Fibroblast of skin of left quadriceps (primary cell): ENCODE measurements at places on chromosomes 16 and 17.
A peak's percentile ranks its signal among the peaks of the same experiment; 100 is the strongest.

DNA sequence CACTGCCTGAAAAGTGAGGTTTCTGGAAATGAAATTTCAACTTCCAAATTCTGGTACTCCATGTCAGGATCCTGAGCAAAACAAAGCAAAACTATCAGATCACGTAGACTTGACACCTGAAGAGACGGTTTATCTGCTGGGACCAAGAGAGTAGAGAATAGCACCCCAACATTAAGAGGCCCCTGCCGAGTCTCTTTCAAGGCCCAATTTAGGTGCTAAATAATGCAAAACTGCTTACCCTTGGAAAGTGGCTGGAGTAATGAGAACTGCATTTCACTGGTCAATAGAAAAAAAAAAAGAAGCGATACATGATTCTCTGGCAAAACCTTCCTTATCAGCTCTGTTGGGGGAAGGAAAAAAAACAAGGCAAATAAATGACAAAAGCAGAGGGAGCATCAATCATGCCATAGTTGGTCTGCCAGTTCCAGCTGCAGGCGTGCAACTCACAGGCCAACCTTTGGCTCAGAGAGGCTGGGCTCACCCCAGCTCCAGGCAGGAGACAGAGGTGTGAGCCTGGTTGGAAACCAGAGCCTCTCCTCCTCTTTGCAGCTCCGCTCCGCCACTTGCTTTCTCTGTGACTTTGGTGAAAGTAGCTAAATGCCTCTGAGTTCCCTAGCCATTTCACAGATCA lies 595.2 kb downstream of the TOX3 start:
- no peak for DNase-seq

DNA sequence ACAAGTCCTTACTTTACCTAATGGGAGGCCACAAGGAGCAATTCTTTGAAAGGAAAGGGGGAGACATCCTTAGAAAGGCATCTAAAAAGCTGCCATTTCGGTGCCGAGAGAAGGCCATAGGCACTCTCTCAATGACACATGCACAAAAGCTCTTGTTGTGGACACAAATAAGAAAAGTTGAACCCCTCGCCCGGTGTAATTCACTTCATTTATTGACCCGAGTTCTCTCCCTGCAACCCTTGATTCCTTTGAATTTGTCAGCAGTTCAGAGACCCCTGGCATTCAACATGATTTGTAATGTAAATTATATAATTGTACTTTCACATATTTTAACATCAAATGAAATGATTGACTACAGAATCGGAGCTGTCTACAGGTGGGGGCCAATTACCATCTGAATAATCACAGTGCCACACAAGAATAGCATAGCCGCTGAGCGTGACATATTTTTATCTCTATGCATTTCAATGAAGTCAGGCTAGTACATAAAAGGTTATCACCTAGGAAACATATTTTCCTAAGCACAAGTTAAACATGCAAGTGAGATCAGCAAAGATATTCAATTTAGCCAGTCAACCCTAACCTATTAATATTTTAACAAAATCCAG lies 66.7 kb downstream of the IRX6 start:
- DNase-seq: no peak

DNA sequence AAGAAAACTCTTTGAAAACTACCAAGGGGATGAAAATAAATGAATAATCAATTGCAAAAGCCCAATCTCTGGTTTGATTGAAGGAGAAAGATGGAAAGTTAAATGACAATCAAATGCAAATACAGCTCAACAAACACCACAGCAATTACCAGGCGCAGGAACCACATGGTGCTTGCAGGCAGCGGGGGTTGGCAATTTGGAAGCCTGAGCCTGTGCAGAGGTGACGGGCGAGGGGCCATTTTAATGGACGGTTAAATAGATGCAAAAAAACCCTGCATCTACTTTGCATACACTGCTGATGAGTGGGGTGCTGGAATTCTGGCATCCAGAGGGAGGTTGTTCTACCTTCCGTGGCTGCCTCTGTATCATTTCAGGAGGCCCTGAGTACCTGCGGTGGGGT lies 4.8 kb upstream of the SEZ6 start:
- no peak for DNase-seq

- no peak for DNase-seq
Observed at GRCh38 chr16:31467151-31467773, 4.7 kb upstream of the TGFB1I1 start.

DNA sequence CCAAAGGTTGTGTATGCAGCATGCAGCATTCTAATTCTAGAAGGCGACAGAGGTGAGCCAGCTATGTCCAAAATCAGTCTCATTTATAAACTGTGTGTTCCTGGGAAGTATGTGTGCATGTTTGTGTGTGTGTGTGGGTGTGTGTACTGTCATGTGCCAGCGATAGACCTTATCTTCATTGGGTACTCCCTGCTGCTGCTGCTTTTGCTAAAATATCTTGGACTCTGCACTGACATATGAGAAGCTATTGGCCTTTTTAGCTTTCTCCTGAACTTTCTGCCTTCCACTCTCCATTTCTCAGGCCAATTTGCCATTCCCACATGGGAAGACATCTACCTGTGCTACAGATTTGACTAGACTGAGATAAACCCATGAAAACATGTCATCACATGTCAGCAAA lies 2.0 kb upstream of the LPO start:
- DNase-seq: no peak

- no peak for DNase-seq
Observed at GRCh38 chr17:19874256-19874655, 6.5 kb upstream of the ULK2 start.

- DNase-seq: no peak
Observed at GRCh38 chr16:54344646-54345630, 58.4 kb upstream of the IRX3 start.

DNA sequence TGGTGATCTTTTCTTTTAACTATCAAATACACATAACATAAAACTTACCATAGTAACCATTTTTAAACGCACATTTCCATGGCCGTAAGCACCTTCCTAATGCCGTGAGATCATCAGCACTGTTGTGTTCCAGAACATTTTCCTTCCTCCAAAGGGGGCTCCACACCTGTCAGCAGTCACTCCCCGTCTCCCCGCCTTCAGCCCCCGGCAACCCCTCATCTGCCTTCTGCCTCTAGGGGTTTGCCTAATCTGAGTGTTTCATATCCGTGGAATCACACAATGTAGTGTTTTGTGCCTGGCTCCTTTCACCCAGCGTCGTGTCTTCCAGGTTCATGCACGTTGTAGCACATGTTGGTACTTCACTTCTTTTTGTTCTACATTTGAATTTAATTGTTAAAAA lies 350.1 kb upstream of the TNRC6C start:
- DNase-seq: no peak

GRCh38 chr17:27496971-27497370 lies 40.7 kb downstream of the KSR1 start:
- no peak for DNase-seq

GRCh38 chr17:61368832-61369450 lies 30.7 kb upstream of the TBX2 start:
- DNase-seq: no peak

- DNase-seq: no peak
Observed at GRCh38 chr17:7124923-7125322, 10.3 kb upstream of the ASGR2 start.

DNA sequence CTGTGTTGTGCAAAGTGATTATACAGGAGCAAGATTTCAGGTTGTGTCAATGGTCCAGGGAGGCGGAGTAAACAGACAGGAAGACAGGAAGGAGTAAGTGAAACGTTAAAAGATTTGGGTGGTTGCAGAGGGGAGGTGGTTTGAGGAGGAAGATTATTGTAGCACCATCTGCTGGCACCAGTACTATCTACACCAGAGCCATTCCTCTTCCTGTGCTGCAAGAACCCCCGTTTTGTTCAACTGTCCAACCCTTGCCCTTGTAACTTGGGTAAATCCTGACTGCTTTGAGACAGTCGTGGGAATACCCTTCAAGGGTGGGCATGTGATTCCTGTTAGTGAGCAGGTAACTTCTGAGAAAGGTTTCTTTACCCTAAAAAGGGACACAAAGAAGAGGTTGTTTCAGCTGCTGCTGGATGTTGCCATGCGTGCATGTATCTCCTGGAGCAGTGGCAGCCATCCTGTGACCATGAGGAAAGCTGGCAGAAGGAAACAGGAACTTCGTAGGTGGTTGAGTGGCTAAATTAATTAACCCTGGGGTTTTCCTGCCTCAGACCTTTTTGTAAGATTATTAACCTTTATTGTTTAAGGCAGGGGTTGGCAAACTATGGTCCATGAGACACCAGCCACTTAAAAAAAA lies 124.1 kb downstream of the PRKCA start:
- DNase-seq: no peak

- DNase-seq: no peak
Observed at GRCh38 chr17:43616421-43616820, 45.3 kb downstream of the MEOX1 start.

DNA sequence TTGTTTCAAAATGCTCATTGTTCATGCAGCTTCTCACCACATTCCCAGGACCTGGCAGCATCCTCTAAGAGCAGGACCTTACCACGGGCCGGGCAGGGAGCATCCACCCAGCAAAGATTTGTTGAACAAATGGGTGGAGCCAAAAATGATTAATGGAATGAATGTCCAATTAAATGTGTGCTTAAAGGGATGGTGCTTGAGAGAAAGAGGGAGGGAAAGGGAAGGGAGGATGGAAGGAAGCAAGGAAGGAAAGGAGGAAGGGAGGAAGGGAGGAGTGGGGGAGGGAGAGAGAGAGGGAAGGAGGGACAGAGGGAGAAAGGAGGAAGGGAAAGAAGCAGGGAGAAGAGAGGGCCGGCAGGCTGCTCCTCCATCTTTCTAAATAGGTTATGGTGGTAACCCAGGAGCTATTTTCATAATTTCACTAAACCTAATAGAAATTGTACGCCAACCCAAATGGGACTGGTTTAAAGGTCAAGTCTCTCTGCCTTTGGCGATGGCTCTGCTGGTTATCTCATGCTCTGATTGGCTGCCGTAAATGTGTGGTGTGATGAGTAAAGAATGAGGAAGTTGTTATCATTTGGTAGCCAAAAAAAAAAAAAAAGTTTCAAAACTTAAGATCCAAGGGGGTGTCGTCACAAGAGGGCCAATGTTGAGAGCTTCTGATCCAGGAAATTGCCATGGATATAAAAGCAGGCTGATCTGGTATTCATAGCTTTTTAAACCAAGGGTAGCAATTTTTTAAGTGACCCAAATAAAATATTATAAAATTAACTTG lies 126.7 kb upstream of the FOXF1 start:
- DNase-seq: peak; percentile 62

GRCh38 chr17:68829211-68829610 lies 126.0 kb downstream of the ABCA8 start:
- no peak for DNase-seq

DNA sequence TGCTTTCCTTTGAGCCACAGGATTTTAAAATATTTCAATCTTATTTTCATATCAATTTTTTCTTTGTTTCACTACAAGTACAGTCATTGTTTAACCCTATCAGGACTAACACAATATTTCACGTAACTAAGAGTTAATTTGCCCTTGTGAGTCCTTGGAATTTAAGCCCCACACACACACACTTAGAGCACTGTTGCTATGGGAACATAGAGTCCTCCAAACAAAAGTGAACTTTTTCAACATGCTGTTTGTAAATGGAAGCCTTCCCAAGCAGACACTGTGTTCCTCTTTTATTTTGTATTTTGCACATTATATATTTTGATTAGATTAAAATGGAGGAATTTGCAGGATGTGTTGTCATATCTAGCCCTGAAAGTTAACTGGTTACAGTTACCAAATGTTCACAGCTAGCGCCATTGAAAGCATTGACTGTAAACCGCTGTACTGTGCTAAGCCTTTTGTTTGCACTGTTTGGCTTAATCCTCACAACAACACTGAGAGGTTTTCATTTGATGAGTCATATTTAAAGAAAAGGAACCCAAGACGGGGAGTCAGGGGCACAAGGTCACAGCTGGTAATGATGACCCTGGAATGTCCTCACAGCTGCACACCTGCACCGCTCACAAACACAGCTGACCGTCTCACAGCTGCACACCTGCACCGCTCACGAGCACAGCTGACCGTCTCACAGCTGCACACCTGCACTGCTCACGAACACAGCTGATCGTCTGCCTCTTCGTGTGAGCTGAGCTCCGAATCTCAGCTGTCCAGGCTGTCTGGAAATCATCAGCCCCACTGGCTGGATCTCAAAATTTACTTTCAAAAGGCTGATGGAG lies 6.3 kb downstream of the HSBP1 start:
- peak; percentile 84 for DNase-seq

DNA sequence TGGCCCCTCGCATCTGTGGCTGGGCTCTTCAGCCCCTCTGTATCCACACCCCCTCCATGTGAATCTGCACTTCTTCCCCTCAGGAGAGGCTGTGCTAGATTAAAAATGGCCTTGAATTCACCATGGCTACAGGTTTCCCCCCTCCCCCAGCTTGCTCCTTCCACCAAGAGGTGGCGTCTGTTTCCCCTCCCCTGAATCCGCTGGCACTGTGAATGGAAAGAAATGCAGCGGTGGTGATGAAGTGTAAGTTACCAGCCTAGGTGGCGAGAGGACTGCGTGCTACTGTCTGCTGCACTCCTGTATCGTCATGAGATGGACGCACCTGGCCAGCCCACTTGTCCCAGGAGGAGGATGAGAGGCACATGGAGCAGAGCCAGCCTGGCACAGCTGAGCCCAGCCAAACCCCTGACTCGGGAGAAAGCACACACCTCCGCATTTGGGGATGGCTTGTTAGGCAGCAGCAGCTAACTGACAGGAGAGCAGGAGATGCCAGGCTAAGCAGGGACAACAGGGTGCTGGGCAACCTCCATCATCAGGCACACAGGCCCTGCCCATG lies 26.2 kb downstream of the TNFRSF13B start:
- DNase-seq: no peak

DNA sequence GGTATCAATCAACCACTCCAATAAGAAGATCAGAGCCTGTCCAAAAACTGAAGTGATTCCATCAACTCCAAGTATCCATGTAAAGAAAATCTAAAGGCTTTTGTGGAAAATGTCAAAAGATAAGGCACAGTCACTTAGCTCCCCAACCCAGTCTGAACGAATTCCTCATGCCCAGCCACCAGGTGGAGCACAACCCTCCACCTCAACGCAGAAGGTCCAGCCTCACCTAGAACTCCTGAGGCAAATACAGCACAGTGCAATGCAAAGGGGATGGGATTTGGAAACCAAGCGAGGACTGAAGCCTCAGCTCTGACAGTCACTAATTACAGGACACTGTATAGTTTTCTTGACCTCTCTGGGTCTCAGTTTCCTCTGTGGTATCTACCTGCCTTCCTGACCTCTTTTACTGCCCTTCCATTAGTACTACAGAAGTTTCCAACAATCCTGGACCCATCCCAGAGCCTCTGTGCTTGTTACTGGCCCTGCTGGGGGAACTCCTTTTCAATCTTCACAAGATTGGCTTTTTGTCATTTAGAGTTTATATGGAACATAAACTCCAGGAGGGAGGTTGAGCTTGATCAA lies 2.0 kb downstream of the NCBP3 start:
- no peak for DNase-seq

- no peak for DNase-seq
Observed at GRCh38 chr16:89434490-89434889, 55.9 kb downstream of the ANKRD11 start.
